ENCODE measurements at places on chromosomes 7 and 10.
A peak's percentile ranks its signal among the peaks of the same experiment; 100 is the strongest.

DNA sequence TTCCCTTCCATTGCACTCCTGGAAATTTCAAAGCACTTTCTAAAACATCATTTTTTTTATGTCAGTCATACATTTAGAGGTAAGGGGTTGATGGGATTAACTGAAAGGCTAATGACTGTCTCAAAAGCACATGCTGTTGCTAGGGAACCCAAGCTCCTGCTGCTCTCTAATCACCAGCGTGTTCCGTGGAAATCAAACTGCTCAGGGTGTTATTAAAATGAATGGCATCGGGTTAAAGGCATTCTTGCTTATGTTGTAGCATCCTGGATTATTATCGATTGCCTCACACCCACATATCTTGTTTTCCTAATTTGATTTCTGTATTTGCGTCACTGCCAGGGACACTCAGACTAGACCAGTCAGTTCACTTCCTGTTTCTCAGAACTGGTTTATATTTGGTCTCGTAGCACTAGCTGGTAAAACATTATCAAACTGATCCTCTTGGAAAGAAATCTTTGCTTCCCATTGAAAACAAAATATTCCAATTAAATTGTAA lies 216.5 kb upstream of the MKLN1 start:
- peak; percentile 34 for DNase-seq

- no peak for DNase-seq
Measured at GRCh38 chr7:79425665-79426064, 27.8 kb downstream of the MAGI2 start.

DNA sequence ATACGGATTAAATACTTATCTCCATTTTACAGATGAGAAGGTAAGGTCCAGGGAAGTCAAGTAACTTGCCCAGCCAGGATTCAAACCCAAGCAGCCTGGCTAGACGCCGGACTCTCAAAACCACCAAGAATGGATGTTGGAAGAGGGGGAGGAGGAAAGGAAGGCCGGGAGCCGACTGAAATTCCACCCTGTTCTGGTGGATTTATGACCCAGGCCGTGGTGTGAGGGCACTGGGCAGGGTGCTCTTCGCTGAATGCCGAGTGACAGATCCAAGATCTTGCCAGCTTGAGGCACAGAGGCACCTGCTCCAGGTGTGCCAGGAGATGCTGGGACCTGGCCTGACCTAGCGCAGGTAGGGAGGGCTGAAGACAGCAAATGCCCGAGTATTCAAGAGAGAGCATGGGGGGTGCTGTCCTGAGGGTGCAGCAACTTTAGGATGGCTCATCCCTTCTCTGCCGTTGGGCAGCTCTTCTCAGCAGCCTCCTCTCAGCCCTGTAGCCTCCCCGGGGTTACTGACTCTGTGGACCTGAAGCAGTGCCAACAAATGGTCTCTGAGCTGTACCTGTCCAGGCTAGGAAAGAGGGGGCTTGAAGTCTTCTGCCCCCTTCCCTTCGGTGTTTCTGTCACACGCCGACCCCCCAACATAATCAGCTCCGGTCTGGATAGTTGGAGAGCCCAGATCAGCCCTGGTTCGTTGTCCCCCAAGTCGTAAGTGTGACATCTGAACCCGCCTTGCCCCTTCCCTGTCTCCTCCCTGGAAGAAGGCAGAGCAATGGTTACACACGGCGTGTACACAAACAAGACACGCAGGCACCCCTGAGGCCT lies 713 bp downstream of the LOXL4 start:
- DNase-seq: no peak

DNA sequence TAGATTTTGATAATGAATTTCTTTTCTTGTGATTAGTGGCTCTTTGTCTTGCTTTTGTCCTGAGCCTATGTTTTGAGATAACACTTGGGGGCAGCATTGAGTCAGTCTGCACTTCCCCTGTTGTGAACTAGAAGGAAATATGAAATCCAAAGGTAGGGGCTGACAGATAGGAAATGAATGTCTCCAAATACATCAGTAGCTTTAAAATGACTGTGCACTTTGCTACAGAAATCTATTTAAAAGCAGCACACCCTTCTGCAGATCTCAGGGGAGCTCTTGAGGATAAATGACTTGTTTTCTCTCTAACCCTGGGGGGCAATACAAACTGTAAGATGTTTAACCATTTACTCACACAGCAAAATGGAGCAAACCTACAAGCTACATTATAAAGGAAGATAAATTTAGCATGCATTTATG lies 176.0 kb upstream of the MYO3A start:
- DNase-seq: peak; percentile 22

- DNase-seq: peak; percentile 94
Measured at GRCh38 chr7:8295638-8296361, 33.8 kb upstream of the ICA1 start.

GRCh38 chr10:101238732-101239105 lies 9.5 kb upstream of the LBX1 start:
- no peak for DNase-seq

DNA sequence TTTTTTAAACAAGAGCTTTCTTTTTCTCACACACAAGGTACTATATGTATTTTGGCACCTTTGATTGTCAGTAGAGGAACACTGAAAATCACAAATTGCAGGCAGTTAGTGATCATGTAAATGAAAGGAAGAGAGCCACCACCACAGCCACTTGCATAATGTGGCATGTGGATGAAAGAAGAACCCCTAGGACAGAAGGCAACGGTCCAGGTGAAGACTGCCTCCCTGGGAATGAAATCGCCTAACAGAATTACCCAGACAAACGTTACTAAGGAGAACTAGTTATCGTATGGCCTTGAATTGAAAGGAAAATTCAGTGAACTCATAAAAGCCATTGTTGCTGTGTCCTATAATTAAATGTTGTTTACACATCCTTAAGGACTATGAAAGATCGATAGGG lies 41.2 kb upstream of the PTPRZ1 start:
- peak; percentile 2 for DNase-seq

- DNase-seq: no peak
Measured at GRCh38 chr7:29457141-29457561, 106.5 kb upstream of the PRR15 start.

- DNase-seq: no peak
Measured at GRCh38 chr10:4103603-4104002, 318.6 kb upstream of the KLF6 start.

DNA sequence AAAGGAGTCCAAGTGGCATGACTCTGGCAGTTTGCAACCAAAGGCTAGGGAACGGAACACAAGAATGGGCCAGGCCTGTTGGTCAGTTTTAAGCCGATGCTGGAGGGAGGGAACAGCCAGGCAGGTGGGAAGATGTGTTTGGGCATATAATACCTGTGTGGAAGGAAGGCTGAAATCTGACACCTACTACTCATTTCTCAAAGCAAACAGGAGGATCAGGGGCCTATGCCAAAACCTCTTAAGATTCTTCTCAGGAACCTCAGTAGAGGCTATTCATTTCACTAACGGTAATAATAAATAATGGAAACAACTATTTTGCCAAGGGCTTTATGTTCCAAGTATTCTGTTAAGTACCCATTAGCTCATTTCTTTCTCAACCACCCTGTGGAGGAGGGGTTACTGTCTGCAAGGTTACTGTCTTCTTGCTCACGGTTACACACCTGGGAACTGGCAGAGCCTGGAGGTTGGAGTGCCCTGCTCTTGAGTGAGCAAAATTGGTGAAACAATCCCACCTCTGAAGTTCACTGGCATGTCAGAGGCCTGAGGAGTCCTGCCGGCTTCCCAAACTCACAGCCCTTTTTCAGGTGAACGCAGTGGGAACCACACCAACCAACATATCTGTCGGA lies 35.5 kb downstream of the GOT1 start:
- no peak for DNase-seq

Measured in NCI-H1092 (cell line).